Stimulated activated CD4-positive, alpha-beta T cell treated with anti-CD3 and anti-CD28 coated beads, Interleukin-2, amount 100 ng/mL, for 4 hours (primary cell): ENCODE measurements at places on chromosomes 1 and 21.

DNA sequence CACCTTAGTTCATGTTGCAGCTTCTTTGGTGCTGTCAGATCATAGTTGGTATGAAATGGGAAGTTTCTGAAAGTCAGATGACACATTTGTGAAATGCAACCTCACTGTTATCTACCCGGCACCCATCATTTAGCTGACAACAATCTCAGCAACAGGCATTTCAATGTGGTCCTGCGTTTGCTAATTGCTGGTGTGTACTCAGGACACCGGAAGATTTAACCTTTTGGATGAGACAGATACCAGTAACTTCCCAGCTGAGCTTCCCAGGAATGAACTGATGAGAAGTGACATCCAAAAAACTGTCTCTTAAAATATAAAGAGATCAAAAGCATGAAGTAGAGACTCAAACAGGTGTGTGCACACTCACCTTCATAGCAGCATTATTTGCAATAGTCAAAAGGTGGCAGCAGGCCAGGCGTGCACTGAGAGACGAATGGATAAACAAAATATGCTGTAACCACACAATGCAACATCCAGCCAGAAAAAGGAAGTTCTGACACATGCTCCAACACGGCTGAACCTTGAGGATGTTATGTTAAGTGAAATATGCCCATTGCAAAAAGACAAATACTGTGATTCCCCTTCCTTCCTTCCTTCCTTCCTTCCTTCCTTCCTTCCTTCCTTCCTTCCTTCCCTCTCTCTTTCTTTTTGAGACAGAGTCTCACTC lies 7.9 kb upstream of the CLDN14 start:
- no peak for DNase-seq

DNA sequence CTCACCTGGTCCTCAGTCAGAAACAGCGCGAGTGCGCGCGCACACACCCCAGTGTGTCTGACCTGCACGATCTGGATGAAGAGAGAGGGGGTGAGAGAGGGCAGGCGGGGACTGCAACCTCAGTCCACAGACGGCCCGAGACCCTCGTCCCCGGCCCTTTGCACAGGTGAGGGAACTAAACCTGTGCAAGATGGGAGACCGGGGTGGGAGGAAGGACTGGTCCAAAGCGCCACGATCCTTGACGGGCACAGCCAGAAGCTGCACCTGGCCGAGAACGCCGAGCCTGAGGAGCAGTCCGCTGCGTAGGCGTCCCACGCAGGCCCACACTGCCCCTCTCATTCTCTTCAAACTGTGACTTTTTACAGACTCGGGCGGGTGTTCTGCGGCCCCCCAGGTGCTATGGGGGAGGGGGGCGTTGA lies 519 bp upstream of the IQCC start:
- DNase-seq, result no peak

GRCh38 chr1:117138106-117138505 lies 16.6 kb upstream of the TRIM45 start:
- DNase-seq, result no peak

GRCh38 chr1:234486858-234487840 lies 8.2 kb upstream of the TARBP1 start:
- DNase-seq, result no peak

- DNase-seq, result no peak
Observed at GRCh38 chr21:35217504-35218060, 168.5 kb upstream of the RUNX1 start.

DNA sequence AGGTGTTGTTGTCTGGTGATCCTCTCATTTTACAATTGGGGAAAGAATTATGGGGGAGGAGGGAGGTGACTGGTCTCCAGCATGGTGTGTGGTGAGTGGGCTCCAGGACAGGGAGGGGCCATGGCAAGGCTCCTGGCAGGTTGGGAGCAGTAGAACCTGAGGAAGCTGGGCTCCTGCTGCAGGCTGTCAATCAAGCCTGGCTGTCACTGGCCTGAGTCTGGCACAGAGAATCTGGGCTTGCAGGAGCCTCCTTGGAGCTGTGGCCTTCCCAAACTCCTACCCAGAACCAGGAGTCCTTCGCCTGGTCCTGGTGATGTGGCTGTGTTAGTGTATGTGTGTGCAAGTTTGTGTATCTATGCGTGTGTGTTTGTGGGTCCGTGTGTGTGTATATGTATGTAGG lies 131.9 kb upstream of the CSF3R start:
- DNase-seq, result no peak

- DNase-seq, result no peak
Observed at GRCh38 chr1:196027127-196027526, 581.1 kb downstream of the KCNT2 start.

GRCh38 chr1:228155596-228156514 lies 6.1 kb downstream of the GJC2 start:
- DNase-seq, result no peak

DNA sequence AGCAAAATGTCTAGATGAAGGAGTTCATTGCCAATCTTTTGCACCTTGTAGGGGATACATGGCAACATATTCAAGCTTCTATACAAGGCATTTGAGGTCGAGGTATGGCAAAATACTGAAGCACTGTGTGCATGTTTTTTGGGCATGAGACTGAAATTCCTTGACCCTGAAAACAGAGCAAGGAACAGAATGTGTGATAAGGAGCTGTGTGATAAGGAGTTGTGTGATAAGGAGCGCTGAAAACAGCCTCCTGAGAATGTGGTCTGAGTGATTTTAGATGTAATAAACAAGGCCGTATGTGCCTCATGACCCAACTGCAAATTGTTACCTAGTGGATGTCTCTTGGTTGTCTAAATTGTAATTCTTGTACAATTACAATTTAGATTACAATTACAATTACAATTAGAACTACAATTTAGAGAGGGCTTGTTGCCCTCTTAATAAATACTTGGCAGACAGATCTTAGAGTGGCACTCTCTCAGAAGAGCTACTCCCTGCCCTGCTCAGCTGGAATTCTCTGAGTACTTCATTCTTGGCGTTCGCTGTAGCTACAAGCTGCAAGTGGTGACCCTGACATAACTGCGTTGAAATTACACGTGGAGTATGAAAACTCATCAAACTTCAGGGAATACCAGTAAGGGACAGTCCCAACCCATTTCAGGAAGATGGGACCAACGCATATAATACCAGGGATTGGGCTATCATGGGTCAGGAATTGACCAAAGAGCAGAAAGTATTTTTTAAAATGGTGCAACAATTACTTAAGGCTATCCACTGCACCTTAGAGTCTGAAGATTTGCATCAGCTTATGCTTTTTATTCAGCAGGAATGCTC lies 20.0 kb upstream of the ITLN1 start:
- DNase-seq, result no peak

- DNase-seq, result no peak
Observed at GRCh38 chr1:215793180-215793579, 226.1 kb downstream of the KCTD3 start.

DNA sequence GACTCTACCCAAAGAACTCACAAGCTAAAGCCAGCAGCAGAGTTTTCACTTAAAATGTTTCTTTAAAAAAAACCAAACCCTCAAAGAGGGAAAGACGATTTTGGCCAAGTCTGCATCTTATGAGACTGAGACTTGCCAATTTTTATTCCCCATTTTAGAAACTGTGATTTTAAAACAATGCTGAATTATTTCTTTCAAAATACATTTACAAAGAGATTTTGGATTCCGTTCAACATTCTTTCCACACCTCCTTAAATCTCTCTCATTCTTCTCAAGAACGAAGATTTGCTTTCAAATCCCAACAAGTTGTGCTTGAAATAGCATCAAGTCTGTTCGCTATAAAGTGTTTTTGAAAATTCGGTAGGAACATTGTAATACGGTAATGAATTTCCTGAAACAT lies 133.9 kb upstream of the VANGL1 start:
- no peak for DNase-seq

DNA sequence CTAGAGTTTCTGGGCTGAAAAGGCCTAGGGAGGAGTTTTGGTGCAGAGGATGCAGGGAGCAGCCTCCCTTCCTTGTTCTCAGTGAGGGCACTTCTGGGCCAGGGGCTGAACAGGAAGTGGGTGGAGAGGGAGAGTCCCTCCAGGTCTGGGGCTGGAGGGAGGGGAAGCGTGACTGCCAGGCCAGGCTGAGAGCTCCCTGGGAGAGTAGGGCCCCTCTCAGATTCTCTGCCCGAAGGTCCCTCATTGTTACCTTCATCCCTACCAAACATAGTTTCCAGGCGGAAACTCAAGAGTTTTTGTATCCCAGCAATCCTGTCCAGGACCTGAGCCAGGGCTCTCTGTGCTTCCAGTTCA lies 36.8 kb downstream of the CITED4 start:
- DNase-seq, result no peak

- DNase-seq, result no peak
Observed at GRCh38 chr1:65021795-65022194, 55.4 kb upstream of the JAK1 start.

DNA sequence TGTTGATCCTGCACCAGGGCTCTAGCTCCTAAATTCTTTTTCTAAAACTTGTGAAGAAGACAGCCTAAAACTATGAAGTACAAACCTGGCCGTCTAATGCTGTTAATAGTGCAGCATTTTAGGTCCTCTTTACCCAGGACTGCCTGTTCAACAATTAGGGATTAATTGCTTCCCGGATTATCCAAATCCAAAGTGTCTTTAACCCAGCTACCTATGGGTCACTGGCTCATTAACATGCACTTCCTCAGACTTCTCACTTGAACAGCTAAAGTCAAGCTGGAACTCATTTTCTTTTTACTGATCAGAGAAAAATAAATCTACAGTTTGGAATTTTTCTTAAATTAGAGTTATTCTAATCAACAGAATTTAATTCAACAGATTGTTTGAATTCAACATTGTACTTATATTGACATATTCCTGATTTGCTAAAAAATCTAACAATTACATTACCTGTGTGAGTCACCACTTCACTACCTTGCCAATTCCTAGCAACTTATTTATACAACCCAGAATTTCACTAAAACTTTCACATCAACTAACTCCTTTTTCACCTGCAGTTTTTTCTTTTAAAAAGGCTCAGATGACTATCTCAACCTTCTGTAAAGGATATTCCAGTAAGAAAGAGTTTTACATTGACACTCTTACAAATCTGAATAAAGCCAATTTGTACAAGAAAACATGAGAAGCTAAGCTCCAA lies 3.3 kb downstream of the HNRNPU start:
- DNase-seq, result no peak

DNA sequence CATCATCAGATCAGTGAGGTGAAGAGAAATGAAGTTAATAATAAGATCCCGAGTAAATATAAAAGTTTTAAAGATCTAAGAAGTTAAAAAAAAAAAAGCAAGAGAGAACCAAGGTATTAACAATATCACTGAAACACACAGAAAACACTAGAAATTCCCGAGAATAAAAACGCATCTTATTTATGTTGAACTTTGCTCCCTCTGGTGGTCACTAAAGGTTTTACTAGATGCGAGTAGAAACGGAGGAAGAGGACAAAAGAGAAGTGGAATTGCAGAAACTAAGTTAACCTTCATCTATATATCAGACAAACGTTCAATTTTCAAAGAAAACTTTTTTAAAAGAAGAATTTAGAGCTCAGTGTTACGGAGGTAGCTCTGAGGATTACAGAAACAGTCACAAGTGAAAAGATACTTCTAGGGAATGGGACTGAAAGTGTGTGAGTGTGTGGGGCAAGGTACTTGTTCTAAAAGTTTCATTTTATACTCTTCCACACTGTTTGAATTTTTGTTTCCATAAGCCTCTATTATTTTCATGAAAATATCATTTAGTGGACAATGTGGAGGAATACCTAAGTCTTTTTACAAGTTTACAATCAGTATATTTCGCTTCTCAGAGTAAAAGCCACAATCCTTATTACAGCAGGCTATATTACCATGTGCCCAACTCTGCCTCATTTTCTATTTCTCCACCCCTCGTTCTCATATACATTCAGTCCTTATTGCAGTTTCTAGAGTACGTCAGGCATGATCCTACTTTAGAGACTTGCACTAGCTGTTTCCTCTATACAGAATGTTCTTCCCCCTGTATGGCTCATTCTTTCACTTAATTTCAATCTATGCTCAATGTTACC lies 19.7 kb downstream of the ACBD6 start:
- no peak for DNase-seq
